ENCODE measurements at places on chromosomes 6 and 20.

GRCh38 chr6:85389151-85389797, 60.6 kb upstream of the NT5E start:
- DNase-seq, result no peak

- DNase-seq, result no peak
Measured at GRCh38 chr6:95998133-95998532, 17.6 kb upstream of the FUT9 start.

- no peak for DNase-seq
Measured at GRCh38 chr6:109527989-109528388, 45.0 kb upstream of the ZBTB24 start.

GRCh38 chr6:150529646-150530045, 70.0 kb upstream of the PLEKHG1 start:
- DNase-seq, result no peak

DNA sequence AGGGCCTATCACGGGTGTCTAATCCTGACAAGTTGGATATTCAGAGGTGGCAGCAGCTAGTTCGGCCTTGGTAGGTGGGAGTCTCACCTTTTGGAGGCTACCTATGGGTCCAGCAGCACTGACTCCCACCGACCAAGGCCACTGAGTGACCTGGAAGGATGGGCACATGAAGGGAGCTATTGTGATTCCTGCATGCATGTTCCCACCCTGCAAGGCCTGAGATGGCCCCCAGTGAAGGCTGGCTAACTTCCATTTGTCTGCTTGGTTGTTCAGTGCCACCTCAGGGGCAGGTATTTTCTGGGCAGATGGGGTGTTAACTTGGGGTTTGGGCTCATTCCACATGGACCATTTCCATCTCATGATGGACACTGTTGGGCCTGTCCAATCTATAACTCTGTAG, 18.4 kb upstream of the MICA start:
- DNase-seq, result no peak

DNA sequence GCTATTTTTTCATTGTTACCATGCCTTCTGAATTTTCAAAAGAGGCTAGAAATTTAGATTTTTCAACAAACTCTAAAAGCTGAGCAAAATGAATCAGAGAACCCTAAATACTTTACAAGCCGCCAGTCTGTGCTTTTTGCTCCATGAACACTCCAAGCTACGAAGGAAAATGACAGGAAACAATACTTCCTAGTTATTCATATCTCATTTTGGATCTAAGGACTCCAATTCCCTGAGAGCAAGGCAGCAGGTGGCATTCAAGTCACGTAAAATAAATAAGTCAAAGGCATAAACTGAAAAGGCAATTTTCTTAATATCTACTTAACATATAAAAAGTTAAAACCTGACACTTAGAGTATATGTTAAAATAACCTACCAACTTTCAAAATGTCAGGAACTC, 50.6 kb downstream of the PDSS2 start:
- DNase-seq, result no peak

DNA sequence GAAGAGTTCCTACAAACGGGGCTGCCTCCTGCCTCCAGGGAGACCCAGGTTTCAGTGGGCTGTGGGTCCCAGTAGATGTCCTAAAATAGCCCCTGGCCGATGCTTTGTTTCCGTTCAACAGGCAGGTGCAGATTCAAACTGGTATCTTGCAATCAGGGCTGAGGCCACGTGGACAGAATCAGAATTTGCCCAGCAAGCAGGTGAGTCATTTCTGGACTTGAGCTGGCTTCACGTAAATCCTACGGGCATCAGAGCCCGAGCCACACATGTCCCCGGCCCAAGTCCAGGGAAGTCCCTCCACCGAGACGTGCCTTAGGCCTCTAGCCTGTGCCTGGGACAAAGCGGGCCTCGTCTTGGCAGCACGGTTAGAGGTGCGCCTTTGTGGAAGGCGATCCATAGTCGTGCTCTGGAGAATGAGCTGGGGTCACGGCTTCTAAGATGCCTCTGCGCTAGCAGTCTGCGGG, 101.6 kb upstream of the FRMD1 start:
- DNase-seq, result no peak

GRCh38 chr20:35223941-35224340, 2.5 kb upstream of the MMP24 start:
- no peak for DNase-seq

DNA sequence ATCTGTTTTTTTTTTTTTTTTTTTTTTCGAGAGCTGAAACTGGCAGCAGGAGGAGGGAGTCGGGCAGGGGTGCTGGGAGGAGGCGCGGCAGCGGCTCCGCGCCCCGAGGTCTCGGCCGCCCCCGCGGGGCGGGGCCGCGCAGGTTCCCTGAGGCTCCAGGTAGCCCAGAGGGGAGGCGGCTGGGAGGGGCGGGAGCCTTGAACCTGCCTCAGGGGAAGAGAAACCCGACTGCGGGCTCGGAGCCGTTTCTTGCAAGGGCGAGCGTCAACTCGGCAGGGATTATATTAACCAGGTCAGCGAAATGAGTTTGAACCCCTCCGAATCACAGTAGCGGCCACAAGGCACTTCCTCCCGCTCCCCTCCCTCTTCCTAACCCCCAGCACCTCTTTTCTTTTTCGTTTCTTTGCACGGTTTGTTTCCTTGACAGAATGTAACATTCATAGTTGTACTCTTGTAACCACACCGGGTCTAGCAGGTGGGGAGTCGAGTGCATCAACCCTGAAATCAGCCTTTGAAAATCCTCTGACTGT, 2.0 kb downstream of the MYB start:
- DNase-seq, result no peak

DNA sequence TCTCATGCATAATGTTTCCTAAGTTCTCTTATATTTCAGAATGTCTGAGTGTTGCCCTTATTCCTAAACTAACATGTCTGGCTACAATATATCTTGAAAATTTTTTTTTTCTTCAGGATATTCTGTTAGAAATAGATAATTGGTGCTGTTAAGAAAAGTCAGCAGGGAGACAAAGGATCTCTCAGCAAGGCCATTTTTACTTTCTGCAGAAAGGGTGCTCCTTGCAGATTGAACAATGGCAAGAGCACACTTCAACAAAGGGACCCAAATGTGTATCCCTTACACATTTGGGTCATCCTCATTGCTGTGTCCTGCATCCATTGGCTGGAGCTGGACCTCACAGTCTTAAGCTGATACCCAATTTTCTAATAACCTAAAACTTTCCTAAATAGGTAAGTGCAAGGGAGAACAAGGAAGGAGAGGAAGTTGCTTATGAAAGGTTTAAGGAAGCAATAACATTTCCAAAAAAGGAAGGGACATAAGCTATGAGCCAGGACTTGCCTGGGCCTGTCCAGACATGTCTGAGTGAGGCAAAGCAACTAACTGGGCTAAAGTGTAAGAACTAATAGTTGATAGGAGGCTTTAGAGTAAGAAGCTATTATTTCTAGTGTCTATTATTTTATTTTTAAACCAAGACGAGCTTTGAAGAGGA, 429.6 kb downstream of the BCKDHB start:
- DNase-seq, result no peak

DNA sequence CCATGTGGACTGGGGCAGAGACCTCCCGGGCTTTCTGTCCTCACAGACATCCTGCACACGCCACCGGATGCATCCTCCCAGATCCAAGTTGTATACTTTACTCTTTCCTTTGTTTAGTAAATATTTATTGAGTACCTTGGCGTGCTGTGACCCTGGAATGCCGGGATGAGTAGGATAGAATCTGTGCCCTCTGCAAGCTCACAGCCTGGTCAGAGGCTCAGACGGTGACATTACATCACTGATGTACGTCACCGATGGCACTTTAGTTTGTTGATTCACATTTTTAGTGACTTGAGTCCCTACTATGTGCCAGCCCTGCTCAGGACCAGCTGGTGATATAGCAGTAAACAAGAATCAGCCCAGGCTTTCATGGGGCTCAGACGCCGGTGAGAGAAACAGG, 32.9 kb downstream of the SIRPA start:
- no peak for DNase-seq

DNA sequence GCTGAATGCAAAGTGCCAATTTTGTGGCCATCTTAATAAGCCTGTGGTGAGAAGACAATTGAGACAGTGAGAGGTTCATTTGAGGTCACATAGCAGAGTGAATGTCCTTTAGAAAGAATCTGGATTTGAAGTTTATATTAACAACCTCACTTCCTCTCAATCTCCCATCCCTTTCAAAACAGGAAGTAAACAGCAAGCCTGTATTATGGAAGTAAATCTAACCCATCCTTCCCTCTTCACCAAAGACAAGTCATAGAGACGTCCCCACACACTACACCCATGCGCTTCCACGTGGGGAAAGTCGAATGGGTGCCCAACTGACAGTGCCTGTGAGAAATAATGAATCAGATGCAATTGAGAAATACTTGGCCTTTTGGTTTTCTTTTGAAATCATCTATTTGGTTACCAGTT, 28.8 kb upstream of the CCND3 start:
- no peak for DNase-seq

DNA sequence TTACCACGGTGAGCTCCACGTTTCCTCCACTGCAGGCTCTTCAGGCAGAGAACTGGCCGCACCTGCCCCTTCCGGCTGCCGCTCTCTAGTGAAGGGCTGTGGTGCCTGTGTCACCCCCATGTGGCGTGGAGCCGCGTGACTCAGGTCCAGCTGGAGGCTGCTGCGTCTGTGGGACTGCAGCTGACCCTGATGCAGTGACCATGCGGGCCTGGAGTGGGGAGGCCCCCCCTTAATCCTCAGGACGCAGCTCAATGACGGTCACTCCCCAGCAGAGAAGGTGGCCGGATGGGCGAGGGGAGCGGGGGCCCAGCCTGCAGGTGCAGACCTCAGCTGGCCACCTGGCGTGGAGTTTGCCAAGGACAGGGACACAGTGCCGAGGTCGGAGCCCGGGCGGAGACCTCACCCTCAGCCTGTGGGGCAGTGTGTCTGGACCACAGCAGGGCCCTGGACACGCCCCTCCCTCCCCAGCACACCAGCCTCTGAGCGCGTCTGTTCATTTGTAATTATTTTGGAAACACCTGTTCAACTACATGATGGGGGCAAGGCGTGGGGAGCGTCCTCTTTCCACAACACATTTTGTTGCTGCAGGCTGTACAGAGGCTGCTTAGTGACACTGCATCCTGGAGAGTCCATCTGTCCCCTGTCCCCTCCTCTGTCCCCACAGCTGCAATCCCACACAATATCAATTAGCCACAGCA, 10.7 kb downstream of the BHLHE23 start:
- DNase-seq, result no peak

- DNase-seq, result no peak
Measured at GRCh38 chr6:114170958-114171387, 171.8 kb downstream of the HS3ST5 start.

DNA sequence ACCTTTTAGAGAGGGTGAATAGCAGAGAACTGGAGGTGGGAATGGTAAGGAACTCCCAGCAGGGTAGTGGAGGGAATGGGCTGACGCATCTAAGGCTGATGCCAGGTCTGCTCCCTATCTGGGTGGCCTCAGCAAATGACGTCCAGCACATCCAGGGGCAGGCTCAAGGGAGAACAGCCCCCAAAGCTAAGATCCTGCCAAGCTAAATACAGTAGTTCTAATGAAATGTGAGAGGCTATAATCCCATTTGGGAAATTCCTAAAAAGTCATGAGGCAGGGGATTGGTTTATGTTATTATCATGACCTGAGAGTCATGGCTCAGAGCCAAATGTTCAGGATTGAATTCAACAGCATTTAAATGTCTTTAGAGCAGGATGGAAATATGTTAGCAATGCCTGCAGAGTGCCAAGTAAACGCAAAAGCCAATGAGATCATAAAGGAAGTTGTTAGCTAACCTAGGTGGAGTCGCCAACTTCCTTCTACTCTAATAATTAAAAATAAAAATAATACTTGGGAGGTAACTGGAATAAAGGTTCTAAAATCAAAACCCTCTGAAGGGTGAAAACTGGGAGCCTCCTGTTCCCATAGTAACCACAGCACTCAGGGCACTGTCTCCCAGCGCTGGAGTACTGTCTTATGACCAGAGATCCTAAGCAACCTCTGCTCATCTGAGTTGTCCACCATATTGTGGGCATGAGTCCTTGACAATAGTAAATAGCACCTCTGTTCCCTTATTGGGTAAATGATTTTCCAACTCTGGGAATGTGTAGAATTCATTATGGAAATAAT, 34.8 kb downstream of the IYD start:
- DNase-seq, result peak; percentile 96

GRCh38 chr6:101396548-101397173, 3.2 kb downstream of the GRIK2 start:
- DNase-seq, result peak; percentile 16

- no peak for DNase-seq
Measured at GRCh38 chr6:21908161-21908848, 314.8 kb downstream of the SOX4 start.

DNA sequence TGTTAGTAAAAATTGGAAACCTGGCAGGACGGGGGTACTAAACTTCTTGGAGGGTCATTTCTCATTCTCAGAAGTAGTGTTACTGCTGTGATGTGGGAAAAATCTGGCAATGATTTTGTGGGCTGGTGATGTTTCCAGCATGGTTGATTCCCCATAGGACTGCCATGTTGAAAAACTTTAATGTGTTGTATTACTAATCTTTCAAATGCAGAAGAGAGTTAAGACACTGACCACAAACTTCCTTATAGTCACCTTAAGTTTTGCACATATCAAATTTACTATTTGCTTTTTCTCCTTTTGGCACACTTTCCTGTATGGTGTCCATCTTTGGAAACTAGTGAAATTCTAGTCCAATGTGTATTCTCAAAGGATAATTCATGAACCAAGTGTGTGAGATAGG, 236.2 kb upstream of the TAB2 start:
- DNase-seq, result no peak

GRCh38 chr6:52538252-52538900, 38.5 kb downstream of the TRAM2 start:
- DNase-seq, result no peak

DNA sequence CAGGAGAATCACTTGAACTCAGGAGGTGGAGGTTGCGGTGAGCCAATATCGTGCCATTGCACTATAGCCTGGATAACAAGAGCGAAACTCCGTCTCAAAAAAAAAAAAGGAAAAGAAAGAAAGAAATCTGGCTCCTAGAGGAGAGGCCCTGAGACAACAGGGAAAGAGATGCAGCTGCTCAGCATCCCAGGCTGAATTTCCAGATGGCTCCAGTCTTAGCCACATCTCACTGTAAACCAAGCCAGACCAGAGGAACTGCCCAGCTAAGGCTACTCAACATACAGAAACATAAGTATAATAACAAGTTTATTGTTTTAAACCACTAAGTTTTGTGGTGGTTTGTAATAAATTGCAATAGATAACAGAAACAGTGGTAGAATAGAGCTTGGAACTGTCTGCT, 38.5 kb upstream of the TASP1 start:
- DNase-seq, result no peak

- peak; percentile 85 for DNase-seq
Measured at GRCh38 chr6:17962436-17963031, 24.9 kb downstream of the KIF13A start.

DNA sequence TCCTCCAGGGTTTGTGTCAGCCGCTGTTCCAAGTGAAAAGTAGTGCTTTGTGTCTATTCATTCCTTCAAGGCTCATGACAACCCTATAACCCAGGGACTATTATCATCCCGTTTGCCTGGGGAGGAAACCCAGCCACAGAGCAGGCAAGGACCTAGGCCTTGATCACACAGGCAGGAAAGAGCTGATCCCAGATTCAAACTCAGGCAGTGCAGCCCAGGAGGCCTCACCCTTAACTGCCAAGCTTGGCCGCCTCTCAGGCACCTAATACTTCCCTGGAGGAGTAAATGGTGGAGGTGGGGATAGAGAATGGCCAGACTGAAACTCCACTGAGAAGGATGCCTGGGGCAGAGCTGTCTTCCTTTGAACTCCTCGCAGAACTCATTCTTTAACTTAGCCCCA, 215.1 kb upstream of the QKI start:
- no peak for DNase-seq
